ENCODE measurements at places on chromosomes 16 and 17.

DNA sequence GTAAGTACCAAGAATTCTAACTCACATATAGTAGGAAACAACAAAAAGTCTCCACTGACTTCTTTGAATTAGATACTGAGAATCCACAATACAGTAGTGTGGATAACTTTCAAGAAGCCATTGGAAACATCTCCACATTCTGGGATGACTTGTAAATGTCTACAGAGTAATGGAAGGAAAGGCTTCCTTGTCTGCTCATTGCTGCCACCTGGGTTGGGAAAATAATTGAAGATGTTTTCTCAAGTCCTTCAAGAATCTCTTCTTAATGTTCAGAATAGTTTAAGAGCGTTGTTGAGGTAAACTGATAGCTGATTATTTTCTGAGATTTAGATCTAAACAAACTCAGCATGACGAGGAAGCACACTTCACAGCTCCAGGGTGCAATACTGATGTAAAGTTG is 14.0 kb downstream of the CPSF4L start:
- DNase-seq: peak; percentile 9

DNA sequence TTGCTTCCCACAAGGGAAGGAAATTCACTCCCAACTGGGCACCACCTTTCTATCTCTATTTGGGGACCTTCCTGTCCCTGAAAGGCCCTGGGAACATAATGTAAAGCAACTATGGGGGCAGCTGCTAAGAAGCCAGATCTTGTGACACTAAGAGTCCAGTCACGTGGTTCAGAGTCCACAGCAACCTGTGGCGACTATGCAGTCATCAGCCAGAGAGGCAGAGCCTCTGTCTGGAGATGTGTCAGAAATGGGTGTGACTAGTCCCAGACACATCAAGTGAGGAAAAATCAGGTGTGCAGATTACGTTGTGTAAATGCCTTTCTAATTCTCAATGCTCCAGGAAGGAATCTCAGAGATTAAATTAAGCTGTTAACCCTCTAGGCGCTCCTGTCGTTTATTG is 26.6 kb upstream of the SKAP1 start:
- peak; percentile 58 for DNase-seq

DNA sequence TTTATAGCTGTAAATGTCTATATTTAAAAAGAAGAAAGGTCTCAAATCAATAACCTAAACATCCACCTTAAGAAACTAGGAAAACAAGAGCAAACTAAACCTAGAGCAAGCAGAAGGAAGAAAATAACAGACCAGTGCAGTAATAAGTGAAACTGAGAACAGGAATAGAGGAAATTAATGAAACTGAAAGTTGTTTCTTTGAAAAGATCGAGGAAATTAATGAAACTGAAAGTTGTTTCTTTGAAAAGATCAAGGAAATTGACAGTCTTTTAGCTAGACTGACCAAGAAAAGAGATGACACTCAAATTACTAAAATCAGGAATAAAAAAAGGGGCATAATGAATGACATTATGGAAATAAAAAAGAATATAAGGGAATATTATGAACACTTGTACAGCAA is 46.4 kb downstream of the SLFN5 start:
- peak; percentile 64 for DNase-seq

DNA sequence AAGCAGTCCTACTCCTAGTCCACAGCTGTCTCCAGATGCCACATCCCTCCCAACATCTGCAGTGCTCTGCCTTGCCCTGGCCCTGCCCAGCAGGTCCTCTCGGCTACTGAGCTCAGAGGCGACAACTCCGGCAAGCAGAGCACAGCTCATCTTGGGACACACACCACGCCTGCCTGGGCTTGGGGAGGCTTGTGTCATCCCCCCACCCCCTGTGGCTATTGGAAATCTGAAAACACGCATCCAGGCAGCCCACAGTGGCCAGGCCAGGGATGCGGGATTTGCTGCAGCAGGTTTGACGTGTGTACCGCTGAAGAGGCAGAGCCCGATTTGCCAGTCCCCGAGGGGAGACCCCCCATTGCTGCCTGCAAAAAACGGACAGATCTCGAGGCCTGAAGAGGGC is 25.4 kb downstream of the MXRA7 start:
- no peak for DNase-seq

DNA sequence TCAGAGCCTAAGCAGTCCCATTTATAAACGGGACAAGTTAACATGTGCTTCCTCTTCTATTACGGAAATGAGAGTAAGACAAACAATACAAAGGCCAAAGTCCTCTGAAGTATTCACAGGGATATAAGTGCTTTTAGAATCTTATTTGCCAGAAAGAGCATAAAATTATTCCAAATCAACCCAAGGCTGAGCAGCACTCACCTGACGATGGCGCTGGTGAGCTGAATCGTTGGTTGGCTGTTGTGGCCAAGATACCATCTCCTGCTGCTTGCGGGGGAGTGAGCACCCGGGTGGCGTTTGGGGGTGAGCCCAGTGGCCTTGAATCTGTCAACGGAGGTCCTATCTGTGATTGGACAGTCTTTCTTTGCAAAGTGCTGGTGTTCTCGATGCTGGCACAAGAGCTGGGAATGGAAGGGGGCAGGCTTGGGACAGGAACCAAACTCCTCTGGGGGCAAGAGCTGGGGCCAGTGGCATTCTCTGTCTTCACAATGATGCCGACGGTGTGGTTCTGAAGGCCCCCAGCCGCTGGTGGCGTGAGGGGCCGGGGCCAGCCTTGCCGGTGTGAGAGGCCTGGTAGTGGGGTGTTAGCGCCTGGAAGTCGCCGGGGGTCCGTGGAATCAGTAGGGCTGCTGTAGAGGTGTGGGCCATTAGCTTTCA is 9.5 kb upstream of the DHRS13 start:
- peak; percentile 92 for DNase-seq

- DNase-seq: no peak
Observed at GRCh38 chr16:67108489-67108888, 1.3 kb upstream of the PHAF1 start.

- no peak for DNase-seq
Observed at GRCh38 chr17:6893382-6894205, 62.1 kb upstream of the TEKT1 start.

DNA sequence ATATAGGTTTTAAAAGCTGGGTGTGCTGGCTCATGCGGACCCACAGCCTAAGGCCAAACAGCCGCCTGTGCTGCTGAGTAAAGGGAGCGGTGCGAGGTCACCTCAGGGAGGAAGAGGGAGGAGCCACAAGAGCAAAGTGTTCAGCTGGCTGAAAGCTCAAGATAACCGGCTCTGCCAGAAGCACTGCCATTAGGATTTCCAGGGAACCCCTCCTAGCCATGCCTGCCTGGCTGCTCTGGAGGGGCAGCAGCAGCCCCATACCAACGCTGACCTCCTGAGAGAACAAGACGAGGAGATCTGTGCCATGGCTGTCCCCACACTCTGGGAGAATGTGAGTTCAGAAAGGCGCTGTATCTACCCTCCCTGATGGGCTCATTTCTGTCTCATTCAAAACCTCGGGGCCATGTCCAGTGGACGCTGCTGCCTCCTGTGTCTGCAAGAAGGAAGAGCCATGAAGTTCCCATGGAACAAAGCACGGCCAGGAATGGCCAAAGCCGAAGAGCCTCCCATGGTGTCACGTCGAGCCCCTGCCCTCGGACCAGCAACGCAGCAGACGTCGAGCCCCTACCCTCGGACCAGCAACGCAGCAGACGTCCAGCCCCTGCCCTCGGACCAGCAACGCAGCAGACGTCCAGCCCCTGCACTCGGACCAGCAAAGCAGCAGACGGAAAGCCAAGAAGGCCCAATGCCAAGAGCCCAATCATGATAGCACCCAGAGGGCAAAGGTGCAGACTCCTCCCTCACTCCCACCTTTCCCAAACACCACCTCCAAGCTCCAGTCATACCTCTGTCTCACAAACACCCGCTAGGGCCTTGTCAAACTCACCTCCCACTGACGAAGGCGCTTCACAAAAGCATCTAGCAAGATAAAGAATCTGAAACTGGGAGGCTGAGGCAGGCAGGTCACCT is 107.0 kb downstream of the ANKRD11 start:
- peak; percentile 53 for DNase-seq

GRCh38 chr17:67528751-67529436 is 151.8 kb downstream of the PITPNC1 start:
- DNase-seq: no peak

GRCh38 chr17:81612172-81612970 is 24.5 kb downstream of the NPLOC4 start:
- no peak for DNase-seq

- DNase-seq: no peak
Observed at GRCh38 chr17:81398176-81398831, 3.0 kb downstream of the BAHCC1 start.

DNA sequence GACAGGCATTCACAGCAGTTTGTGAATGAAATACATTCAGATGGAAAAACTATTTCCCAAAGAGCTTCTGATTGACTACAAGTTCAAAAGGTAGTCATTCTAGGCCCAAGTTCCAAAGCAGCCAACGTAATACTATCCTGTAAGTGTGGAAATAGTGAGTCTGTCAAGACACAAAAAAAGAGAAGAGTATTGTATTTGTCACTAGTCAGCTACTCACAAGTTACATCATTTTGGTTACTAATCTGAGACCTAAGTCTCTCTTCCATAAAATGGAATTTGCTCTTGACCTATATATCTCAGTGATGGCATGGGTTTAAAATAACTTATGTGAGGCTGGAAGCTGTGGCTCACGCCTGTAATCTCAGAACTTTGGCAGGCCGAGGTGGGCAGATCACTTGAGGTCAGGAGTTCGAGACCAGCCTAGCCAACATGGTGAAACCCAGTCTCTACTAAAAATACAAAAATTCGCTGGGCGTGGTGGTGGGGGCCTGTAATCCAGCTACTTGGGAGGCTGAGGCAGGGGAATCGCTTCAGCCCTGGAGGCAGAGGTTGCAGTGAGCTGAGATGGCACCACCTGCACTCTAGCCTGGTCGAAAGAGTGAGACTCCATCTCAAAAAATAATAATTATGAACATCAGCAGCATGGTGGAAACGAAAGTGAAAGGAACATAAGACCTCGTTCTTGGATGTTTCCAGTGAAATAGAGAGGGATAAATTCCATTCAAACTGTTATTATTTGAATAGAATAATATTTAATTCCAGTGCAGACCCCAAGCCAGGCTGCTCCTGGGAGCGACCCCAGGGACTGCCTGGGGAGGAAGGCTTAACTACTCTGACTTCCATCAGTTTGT is 2.9 kb downstream of the CMC2 start:
- peak; percentile 66 for DNase-seq

- DNase-seq: no peak
Observed at GRCh38 chr17:57868910-57869616, 19.2 kb upstream of the MRPS23 start.

DNA sequence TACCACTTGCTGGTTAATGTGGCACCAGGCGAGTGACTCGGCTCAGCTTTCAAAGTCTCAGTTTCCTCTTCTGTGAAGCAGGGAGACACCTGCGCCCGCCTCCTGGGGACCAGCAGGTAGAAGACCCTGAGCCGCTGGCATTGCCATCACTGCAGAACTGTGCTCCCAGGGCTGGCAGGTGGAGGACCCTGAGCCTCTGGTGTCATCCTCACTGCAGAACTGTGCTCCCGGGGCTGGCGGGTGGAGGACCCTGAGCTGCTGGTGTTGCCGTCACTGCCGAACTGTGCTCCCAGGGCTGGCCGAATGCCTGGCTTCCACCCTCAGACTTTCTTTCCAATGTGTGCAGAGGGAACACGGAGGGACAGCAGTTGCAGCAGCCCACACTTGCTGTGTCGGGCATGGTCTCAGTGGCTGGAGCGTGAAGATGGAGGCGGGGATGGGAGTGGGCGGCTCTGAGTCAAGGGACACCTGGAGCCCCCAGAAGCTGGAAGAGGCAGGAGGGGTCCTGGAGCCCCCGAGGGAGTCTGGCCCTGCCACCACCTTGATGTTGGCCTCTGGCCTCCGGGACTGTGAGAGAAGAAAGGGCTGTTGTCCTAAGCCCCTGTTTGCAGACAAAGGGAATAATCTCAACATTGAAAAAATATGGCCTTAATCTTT is 75.8 kb upstream of the METTL9 start:
- DNase-seq: no peak

- DNase-seq: peak; percentile 81
Observed at GRCh38 chr17:79400989-79401703, 209.7 kb downstream of the RBFOX3 start.

- DNase-seq: no peak
Observed at GRCh38 chr17:65332779-65333178, 195.6 kb downstream of the RGS9 start.

DNA sequence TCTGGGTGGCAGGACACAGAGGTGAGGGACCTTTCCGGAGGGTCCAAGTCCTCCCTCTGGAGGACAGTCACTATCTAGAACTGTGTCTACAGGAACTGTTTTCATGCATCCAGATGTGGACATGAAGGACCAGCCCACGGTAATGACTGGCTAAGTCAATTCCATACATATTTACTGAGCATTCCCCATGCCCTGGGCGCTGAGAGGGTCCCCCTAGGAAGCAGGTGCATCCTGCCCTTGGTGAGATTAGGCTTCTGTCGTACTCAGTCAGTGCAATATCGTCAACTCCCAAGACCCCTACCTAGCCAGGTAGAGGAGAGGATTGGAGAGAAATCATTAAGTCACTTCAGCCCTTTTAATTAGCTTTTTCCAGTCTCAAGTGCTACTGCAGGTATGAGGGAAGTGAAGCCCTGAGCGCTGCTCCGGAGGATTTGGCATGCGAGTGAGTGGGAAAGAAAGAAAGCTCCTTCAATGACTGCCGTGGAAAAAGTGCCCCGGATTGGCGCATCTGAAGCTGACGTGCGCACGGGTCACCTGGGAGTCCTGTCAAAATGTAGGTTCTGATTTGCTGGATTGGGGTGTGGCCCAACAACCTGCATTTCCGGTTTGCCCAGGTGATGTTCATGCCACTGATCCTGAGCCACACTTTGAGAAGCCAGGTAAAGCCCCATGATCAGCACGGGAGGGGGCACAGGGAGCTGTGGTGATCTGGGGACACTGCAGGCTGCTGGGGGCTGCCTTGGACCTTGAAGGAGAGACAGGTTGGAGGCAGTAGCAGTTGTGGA is 367.4 kb upstream of the TNRC6C start:
- no peak for DNase-seq

GRCh38 chr17:59370593-59371299 is 39.3 kb downstream of the YPEL2 start:
- no peak for DNase-seq

DNA sequence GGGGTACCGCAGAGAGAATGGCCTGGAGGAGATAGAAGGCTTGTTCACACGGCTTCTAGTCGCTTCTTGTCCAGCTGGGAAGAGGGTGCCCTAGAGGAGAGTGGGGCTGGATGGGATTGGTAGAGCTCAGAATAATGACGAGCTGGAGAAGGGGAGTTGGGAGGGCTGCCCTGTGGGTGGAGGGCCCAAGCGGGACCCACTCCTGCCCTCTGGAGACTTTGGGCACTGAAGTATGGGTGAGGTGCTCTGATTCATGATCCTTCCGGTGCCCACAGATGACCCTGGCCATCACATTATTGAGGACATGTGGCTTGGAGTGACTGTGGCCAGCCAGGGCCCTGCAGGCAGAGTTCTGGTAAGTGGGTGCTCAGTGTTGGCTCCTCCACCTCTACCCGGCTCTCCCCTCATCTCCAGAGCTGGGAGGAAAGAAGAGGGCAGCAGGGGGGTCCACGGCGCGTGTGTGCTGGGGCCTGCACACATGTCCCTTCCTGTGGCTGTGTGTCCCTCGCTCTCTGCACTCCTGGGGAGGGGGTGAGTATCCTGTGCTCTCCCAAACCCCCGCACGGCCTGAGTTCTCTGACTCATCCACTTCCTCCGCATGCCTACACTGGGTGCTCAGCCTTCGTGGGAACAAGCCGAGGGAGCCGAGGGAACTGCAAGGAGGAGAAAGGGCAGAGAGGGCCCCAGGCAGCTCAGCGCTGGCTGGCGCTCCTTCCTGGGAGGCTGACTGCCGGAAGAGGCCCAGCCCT is 8.5 kb downstream of the ITGA3 start:
- DNase-seq: no peak

Data from OCI-M1 (cell line).